ENCODE measurements at places on chromosomes 7 and 10. TPM values are rescaled to one million over a fixed set of nuclear protein-coding genes. Genes with fewer than 3 reads are reported as not detected.

The NYAP1 gene
- total RNA-seq = 0.81 TPM

The GJC3 gene
- total RNA-seq = not detected

The AVL9 gene
- 26.9 TPM for total RNA-seq

The CXCL12 gene
- 54.1 TPM for total RNA-seq

The COL13A1 gene
- total RNA-seq = 6.0 TPM

The FRMPD2 gene
- total RNA-seq = not detected

The VDAC2 gene
- 94.6 TPM for total RNA-seq

The AZGP1 gene
- total RNA-seq = not detected

The VAX1 gene
- total RNA-seq = not detected

Data from fibroblast of the aortic adventitia (primary cell).